Right lung (tissue), 10 donors: ENCODE measurements at places on chromosomes 3 and 15. TPM values are rescaled to one million over a fixed set of nuclear protein-coding genes. Genes with fewer than 3 reads are reported as not detected.

Gene INSYN1
- polyA plus RNA-seq, result 22.4 TPM

Gene SPATA12
- not detected for polyA plus RNA-seq

Gene SLC6A1
- polyA plus RNA-seq, result 4.8 TPM

Gene CACNA2D3
- polyA plus RNA-seq, result 1.4 TPM

Gene ANKUB1
- polyA plus RNA-seq, result 0.58 TPM

Gene RPUSD2
- 11.1 TPM for polyA plus RNA-seq

Gene PLA2G4E
- 0.06 TPM for polyA plus RNA-seq

Gene PRICKLE2
- 40.0 TPM for polyA plus RNA-seq

Gene EBLN2
- polyA plus RNA-seq, result 8.4 TPM

Gene PIGB
- polyA plus RNA-seq, result 17.5 TPM

Gene CCR9
- polyA plus RNA-seq, result 0.12 TPM

Gene PPP2R3A
- polyA plus RNA-seq, result 14.4 TPM
